CD4-positive, alpha-beta T cell treated with Interleukin-15 for 1 hour (primary cell): ENCODE measurements at places on chromosomes 3 and 15.
A peak's percentile ranks its signal among the peaks of the same experiment; 100 is the strongest.

DNA sequence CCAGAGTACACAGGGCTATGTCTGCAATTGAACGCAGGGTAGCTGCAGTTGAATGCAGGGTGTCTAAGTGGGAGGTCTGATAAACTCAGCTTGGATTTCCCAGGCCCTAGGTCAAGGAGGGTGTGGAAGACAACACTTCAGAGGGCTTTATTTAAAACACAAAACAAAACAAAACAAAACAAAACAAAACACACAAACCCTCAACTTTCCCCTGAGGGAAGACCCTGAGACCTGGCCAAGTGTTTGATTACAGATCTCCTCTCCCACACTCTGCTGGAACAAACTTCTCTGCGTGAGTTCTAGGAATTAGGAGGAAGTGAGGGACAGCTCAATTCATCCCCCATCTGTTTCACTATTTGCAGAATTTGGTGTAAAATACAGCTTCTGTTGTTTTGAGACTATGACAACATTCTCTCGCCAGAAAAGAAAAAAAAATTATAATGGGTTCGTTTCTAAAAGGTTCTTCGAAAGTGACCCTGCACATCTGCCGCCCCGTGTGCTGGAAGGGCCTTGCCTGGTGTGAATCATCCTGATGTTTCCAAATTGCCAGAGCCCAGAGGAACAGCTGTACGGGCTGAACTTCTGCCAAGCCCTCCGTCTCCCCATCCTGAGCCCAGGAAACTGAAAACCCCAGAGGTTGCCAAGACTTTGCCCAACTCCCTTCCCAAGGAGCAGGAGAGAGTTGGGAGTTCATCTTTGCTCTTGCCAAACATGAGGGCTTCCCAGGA lies 73.3 kb upstream of the RAD18 start:
- DNase-seq, result no peak

- DNase-seq, result peak; percentile 68
Measured at GRCh38 chr15:62344806-62345539, 179.9 kb upstream of the C2CD4B start.

GRCh38 chr3:194785315-194785714 lies 99.6 kb downstream of the FAM43A start:
- DNase-seq, result no peak

DNA sequence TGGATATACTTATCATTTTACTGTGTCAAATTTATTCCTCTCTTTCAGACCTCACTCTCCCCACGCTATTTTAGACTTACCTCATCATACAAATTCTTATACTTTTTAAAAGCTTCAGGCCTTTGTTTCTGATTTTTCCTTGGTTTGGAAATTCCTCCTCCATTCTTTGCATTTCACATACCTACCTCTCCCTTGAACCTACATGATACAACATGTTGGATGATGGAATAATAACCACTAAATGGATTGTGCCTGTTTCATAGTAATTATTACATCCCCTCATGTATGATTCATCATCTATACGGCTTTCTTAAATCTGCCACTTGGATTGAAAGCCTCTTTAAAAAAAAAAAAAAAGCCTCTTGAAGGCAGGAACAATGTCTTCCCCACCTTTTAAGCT lies 24.6 kb downstream of the TRIP4 start:
- DNase-seq, result no peak

DNA sequence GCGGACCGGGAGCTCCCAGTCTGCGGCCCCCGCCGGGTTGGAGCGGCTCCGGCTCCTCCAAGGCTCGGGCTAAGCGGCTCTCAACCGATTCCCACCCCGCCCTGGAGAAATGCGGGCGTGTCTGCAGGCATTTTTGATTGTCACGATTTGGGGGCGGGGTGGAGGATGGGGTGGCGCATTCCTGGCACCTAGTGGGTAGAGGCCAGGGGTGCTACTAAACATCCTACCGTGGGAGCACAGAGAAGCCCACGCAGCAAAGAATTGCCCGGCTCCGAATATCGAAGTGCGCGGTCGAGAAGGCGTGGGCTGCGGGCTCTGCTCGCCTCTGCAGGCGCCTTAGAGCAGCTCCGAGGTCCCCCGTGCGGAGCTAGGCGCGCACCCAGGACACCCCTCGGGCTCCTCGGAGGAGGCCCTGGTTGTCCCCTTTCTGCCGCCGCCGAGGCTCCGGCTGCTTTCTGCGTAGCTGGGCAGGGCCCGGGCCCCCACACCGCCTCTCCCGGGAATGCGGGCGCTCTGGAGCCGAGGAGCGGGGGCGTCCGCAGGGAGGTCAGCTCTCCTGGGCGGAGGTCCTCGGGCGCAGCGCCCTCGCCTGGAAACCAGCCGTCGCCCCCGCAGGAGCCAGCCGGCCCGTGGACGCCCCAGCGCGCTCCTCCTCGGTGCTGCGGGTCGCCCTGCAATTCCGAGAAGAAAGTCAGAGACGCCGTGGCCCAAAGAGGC lies 16.5 kb upstream of the LAMP3 start:
- DNase-seq, result no peak

DNA sequence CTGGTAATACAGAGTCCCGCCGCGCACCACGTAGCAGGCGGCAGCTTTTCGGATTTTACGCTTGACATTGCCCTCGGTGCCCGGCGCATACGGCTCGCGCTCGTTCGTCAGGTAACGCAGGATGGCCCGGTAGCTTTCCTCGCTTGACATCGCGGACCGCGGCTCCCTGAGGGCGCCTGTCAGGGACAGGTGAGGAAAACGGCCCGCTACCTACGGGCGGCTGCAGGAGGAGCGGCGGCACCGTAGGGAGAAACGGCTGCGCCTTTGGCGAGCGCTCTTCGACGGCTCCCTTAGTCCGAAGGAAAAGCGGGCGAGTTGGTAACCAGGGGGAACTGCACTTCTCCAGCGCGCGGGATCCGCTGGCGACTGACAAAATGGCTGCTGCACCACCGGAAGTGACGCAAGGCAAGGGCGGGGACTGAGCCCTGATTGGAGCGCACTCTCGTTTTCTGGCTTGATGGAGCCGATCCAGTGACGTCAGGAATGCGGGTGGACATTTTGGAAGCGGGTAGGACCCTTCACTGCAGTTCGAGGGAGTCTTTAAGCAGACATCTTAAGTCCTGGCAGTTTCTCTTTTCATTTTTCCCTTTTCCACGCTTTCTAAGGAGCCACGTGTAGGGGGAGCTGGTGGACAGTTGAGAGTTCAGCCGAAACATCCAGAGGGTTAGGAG lies at the start of gene ZBTB11:
ZBTB11 (minus strand) TSS at position 368 of the 671 bp plus-strand sequence; CDS start at position 150, 218 bp downstream.
- DNase-seq, result peak; percentile 98

DNA sequence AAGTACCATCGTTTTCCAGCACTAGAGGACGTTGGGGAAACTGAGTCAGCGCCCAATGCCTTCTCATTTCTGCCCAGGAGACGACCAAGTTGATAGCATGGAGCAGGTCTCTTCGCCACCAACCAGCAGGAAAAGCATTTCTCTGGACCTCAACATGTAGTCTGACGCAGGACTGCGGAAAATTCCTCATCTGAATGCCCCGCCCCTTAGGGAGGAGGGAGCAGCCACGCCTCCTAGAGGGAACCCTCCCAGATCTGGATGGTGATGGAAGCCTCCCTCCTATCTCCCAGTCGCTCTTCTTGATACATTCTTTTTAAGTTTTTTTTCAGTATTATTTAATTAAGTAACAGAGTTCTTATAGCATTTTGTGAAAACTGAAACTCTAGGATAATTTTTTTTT lies 17.4 kb upstream of the MINDY4B start:
- no peak for DNase-seq

DNA sequence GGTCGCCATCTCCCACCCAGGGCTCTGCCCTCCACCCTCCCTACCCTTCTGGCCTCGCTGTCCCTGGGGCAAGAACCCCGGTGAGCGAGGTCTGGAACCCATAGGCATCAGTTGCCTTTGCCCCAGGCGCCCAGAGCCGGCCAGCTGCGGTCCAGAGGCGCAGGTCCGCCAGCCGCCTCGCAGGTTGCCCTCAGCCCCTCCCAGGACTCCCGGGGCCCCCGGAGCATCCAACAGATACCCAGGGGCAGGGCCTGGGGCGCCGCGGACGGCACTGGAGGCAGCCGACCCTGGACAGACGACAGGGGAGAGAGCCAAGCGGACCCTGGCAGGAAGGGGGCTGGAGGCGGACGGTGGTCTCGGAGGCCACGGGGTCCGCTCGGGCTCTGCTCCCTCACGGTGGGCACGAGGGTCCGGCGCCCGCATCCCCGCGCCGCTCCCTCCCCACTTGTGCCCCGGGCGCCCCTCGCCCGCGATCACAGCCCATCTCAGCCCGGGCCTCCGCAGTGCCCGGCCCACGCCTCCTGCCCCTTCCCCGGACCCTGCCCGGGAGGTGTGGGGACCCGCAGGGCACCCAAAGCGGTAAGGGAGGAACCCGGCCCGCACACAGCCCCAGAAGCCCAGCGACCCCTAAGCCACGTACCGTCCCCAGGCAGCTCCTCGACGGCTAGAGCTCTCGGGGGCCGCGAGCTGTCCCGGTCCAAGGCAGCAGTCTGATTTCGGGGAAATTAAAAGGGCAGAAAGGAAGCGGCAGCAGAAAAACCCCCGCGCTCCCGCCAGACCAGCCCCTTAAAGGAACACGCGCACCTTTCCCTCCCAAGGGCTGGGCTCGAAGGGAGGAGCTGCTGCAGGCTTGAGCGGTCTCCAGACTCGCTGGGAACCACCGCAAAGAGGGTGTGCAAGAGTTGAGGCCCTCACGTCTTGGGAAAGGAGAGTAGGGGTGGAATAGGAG lies at the start of gene HAPLN3:
HAPLN3 (minus strand) TSS at position 726 of the 949 bp plus-strand sequence. CDS start 8,246 bp downstream, outside the sequence.
- peak; percentile 40 for DNase-seq

- DNase-seq, result peak; percentile 78
Measured at GRCh38 chr15:90191794-90192509, 9.2 kb upstream of the SEMA4B start.

DNA sequence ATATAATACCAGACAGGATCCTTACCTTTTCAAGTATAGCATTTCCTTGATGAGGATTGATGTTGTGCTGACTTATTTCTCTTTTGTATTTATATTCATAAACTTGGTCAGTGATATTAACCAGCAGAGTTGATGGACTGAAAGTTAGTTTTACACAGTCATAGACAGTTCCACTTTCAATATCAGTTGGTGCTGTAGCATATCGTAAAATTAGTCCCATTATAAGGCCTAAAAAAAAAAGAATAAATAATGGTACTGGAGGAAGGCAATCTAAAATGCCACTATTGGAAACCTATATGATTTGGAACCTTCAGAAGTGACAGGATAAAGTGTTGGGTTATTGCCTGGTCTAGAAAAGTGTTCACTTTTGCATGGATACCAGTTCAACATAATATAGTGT lies 16.3 kb downstream of the SLC9A9 start:
- no peak for DNase-seq

DNA sequence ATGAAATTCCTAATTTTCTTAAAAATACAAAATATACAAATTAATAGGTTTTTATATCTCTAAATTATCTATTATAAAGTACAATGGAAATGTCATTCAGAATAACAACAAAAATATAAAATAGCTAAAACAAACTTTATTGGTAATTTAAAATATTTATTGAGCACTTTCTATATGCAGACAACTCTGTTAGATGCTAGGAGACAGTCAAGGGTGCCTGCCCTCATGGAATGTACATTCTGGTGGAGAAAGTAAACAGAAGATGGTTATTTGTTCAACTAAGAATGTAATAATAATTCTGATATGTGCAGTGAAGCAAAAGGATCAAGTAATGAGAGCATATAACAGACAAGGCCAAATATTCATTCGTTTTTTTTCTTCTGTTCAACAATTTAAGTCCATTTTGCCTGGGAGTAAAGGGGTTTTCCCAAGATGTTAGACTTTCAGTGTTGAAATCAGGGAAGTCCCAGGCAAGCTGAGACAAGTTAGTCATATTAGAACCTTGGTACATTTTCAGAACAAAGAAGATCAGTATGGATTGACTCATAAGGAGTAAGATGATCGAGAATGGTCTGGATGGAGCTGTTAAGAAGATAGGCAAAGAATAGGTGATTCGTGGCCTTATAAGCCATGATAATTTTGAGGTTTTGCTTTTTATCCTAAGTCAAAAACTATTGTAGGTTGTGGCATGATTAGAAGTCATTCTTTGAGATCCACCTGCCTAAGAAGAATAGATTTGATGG lies 150.2 kb upstream of the MLF1 start:
- DNase-seq, result no peak

DNA sequence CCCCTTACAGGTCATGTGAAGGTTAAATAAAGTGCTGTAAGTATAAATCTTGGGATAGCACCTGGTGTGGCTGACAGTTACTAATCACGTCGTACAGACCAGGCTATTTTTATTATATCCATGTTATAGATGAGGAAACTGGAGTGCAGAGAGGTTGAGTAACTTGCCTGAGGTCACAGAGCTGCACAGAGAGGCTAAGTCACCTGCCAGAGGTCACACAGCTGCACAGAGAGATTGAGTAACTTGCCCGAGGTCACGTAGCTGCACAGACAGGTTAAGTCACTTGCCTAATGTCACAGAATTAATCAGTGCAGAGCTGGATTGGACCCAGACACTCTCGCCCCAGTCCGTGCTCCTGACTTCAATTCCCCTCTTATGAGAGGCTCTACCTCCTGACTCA lies 171.5 kb downstream of the NUP210 start:
- no peak for DNase-seq

DNA sequence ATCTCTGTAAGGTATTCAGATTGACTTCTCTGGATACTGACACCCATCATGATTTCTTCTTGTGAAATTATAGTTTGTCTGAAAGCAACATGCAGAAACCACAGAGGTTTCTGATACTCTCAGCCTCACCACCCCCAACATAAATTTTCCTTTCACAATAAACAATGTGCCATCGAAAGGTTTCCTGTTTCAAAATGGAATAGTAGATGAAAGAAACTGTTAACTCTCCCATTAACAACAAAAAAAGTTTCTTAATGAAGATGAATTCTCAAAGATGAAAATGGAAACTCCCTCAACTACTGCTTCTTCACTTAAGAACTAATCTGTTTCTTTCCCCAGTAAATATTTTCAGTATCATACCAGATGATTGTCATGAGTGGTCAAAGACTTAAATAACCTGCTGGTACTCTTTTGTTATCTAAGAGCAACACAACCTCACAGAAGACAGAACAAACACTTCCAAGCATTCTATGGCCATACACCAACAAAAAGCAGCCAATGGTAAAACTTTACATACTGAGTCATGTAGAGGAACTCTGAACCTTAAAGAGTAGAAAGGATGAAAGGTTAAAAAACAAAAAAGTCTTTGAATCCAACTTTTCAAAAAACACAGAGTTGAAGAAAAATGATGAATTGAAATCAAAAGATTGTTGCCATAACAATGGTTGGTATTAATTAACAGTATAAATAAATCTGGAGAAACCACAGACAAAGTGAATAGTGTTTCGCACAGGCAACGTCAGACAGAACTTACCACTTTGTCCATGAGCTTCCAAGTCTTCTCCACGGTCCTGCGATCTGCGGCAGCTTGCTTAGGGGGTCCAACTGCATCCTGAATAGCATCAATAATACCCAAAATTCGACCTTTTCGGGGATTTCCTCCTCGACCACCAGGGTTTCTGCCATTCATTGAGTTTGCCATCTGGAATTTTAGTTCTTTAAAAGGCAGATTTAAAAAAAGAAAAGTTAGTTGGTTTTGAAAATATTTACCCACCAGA lies 1.9 kb downstream of the CBLB start:
- peak; percentile 17 for DNase-seq

DNA sequence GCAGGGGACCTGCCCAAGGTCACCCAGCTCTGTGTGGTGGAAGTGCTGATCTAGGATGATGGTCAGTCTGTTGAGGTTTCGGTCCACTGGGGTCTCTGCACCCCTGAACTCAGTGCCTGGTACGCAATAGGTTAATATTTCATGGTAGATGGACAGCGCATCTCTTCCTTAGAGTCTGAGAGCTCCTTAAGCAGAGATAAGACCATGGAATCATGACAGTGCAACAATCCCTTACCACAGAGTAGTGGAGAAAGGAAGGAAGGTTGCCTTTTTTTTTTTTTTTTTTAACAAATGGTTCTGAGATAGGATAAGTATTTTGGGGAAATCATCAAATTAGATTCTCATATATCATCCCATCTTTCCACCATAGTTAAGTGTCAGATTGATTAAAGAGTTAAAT lies 79.8 kb upstream of the SLC6A1 start:
- no peak for DNase-seq
